ENCODE measurements at places on chromosomes 7 and 10. TPM values are rescaled to one million over a fixed set of nuclear protein-coding genes. Genes with fewer than 3 reads are reported as not detected.
A peak's percentile ranks its signal among the peaks of the same experiment; 100 is the strongest.

Gene TBRG4
- total RNA-seq: 203 TPM

GRCh38 chr10:33215154-33215553 lies 119.3 kb downstream of the NRP1 start:
- peaks cover 9% of the 10 kb centered on the region for H3K4me1 ChIP-seq
- no peaks in the 10 kb centered on the region for H3K27me3 ChIP-seq
- no peak overlapping the region for H3K27ac ChIP-seq
- H3K36me3 ChIP-seq: no peaks in the 10 kb centered on the region

DNA sequence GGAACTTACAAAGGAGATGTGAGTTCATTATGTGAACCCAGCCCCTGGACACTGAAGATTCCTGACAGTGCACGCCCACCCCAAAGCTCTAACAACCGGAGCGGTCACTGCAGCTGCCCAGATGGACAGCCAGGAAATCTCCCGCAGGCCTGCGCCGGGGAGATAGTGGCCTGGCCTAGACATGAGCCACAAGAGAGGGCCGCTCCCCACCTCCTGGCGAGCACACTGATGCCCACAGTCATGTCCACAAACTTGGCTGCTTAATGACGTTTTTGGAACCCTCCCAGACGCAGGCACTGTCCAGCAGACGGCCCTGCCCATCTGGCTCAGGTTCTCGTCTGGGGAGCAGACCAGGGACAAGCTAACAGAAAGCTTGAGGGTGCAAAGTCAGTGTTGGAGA lies 34.2 kb downstream of the TCERG1L start:
- no peak overlapping the region for H3K4me3 ChIP-seq
- H3K36me3 ChIP-seq: no peaks in the 10 kb centered on the region
- no peak overlapping the region for H3K27ac ChIP-seq
- DNase-seq: no peak
- H3K27me3 ChIP-seq: no peaks in the 10 kb centered on the region

Gene TFR2
- 14.6 TPM for total RNA-seq

Gene CRTAC1
- total RNA-seq: not detected

- no peak overlapping the region for H3K4me3 ChIP-seq
- no peak overlapping the region for H3K27ac ChIP-seq
- H3K36me3 ChIP-seq: no peaks in the 10 kb centered on the region
- H3K4me1 ChIP-seq: no peaks in the 10 kb centered on the region
- H3K27me3 ChIP-seq: no peaks in the 10 kb centered on the region
These were observed 233.4 kb upstream of the SLC26A5 start for GRCh38 chr7:103679151-103680132.

DNA sequence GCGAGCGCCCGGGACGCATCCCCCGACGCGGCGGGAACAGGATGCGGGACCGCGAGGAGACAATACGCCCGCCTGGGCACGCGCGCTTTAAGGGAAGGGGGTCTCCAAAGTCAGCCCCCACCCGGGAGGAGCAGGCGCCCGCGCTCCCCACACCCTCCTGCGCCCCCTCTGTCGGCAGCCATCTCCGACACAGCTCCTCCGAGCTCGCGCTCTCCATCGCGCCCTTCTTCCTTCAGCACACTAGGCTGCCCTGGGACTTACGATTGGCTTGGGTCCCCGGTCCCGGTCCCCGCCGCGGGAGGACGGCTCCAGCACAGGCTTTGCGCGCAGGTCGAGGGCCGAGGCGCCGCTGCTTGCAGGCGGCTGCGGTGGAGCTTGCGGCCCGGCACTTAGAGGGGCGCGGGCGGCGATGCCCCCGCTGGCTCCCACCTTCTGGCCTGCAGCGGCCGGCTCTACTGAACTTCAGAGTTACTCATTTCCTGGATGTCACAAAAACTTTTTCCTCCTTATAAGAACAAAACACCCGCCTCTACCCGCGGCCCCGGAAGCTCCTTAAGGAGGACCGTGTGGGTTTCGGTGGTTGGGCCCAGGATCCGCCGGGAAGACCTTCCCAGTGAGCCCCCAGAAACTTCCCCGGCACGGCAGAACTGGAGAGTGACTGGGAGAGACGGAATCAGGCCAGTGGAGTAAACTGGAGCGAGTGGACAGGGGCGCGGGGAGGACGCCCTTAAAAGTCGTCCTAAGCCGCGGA lies at the start of gene ITPRIP:
Gene ITPRIP (minus strand): TSS at position 481 of the 751 bp plus-strand sequence. CDS start 22,414 bp downstream, outside the sequence.
- peak within 1 kb of the TSS; percentile 89 for H3K27ac ChIP-seq
- H3K27me3 ChIP-seq: no peaks in the 10 kb centered on the region
- peak; percentile 62 for DNase-seq
- H3K4me3 ChIP-seq: peak within 1 kb of the TSS; percentile 59
- no peaks in the 10 kb centered on the region for H3K36me3 ChIP-seq

GRCh38 chr10:49593998-49594397 lies 16.1 kb upstream of the SLC18A3 start:
- no peak overlapping the region for H3K27ac ChIP-seq
- H3K4me1 ChIP-seq: no peaks in the 10 kb centered on the region
- no peaks in the 10 kb centered on the region for H3K36me3 ChIP-seq
- H3K4me3 ChIP-seq: no peak overlapping the region

GRCh38 chr10:105679781-105680180 lies 1038.7 kb downstream of the SORCS3 start:
- H3K4me3 ChIP-seq: no peak overlapping the region
- no peaks in the 10 kb centered on the region for H3K4me1 ChIP-seq
- DNase-seq: no peak
- no peaks in the 10 kb centered on the region for H3K36me3 ChIP-seq

DNA sequence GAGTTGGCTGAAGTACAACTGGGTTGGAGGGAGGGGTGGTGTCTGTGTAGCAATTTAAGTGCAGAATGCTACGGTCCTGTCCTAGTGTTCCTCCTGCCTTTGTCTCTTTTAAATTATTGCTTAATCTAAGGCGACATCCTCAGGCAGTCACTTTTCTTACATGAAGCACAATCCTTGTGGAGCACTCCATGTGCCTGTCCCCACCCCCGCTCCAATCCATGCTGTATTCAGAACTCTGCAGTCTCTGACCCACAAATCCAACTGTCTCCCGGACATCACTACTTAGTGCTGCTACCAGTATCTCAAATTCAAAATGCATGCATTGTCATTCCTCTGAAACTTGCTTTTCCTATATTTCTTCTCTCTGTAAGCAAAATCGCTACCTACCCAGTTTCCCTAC lies 91.4 kb upstream of the FAM133B start:
- no peaks in the 10 kb centered on the region for H3K36me3 ChIP-seq
- no peak for DNase-seq
- H3K4me3 ChIP-seq: no peak overlapping the region
- H3K27me3 ChIP-seq: no peaks in the 10 kb centered on the region
- H3K4me1 ChIP-seq: peaks cover 68% of the 10 kb centered on the region

DNA sequence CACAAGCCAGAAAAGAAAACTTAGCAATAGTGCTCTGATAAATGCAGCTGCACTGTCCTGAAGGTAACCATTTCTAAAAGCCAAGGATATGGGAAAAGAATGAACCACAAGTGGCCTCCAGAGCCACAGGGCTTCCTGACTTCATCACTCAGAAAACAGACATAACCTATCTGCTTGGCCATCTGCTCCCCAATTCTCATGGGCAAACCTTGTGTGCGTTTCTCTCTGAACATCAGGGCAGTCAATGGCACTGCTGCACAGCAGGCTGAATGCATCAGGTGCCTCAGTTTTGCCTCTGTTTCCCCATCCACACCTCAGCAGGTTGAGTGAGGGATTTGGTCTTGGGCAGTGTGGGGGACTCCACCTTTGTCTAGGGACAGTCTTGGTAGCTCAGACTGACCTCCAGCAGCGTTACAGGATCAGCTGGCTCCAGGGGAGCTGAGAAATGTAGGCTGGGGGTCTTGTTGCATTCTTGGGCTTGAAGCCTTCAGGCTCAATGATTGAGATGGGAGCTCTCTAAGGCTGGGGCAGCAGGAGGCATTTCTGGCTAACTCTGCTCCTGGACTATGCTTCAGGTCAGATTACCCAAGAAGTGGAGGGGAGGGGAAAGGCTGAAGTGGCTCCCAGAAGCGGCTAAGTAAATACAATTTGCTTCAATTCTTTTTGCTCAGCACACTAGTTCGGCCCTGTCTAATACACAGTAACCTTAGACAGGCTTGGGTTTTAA lies 23.6 kb upstream of the PDLIM1 start:
- DNase-seq: no peak
- no peak overlapping the region for H3K4me3 ChIP-seq
- no peak overlapping the region for H3K27ac ChIP-seq

Gene RABGEF1
- total RNA-seq: 26.3 TPM

GRCh38 chr10:44253769-44254462 lies 131.0 kb downstream of the CXCL12 start:
- H3K4me3 ChIP-seq: no peak overlapping the region
- H3K27ac ChIP-seq: no peak overlapping the region
- DNase-seq: no peak
- no peaks in the 10 kb centered on the region for H3K27me3 ChIP-seq
- H3K36me3 ChIP-seq: no peaks in the 10 kb centered on the region

Gene GNAI1
- total RNA-seq: 0.39 TPM

GRCh38 chr10:93904901-93905300 lies 11.1 kb downstream of the SLC35G1 start:
- DNase-seq: no peak
- no peaks in the 10 kb centered on the region for H3K36me3 ChIP-seq
- H3K27ac ChIP-seq: no peak overlapping the region
- H3K4me1 ChIP-seq: no peaks in the 10 kb centered on the region

DNA sequence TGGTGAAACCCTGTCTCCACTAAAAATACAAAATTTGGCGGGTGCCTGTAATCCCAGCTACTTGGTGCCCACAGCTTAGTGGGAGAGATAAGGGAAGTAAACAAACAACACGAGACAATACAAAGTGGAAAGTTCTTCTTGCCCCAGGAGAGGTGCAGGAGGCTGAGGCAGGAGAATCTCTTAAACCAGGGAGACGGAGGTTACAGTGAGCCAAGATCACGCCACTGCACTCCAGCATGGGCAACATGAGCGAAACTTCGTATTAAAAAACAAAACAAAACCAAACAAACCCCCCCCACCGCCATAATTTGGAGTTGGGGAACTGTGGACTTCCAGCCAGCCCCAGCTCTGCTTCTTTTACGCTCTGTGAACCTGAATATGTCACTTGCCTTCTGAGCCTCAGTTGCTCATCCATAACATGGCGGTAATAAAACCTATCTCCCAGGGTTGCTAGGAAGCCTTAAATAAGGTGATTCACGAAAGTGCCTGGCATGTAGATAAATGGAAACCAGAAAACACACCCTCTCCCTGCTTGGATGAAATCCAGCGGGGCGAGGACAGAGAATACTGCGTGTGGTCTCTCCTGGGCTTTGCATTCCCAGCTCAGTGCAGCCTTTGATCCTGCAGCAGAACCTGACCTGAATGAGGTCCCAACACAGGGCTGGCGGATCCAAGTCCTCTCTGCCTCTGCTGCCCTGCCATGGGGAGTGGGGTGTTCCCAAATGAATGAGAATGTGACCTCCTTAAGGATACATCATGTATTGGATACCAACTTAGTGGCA lies 10.2 kb downstream of the MLXIPL start:
- H3K36me3 ChIP-seq: no peaks in the 10 kb centered on the region
- DNase-seq: no peak
- no peak overlapping the region for H3K4me3 ChIP-seq
- H3K4me1 ChIP-seq: no peaks in the 10 kb centered on the region

Gene CADPS2
- not detected for total RNA-seq

- peaks cover 91% of the 10 kb centered on the region for H3K27me3 ChIP-seq
- peaks cover 70% of the 10 kb centered on the region for H3K4me1 ChIP-seq
- no peak overlapping the region for H3K27ac ChIP-seq
- DNase-seq: peak; percentile 72
- H3K36me3 ChIP-seq: no peaks in the 10 kb centered on the region
These were observed 4.6 kb upstream of the VGF start for GRCh38 chr7:101169838-101170551.

- H3K27me3 ChIP-seq: no peaks in the 10 kb centered on the region
- H3K27ac ChIP-seq: no peak overlapping the region
- H3K36me3 ChIP-seq: no peaks in the 10 kb centered on the region
These were observed 62.5 kb upstream of the ATRNL1 start for GRCh38 chr10:115030483-115031200.

- H3K27ac ChIP-seq: no peak overlapping the region
- H3K27me3 ChIP-seq: no peaks in the 10 kb centered on the region
- H3K36me3 ChIP-seq: no peaks in the 10 kb centered on the region
- no peak for DNase-seq
- H3K4me3 ChIP-seq: no peak overlapping the region
- H3K4me1 ChIP-seq: no peaks in the 10 kb centered on the region
These were observed 39.5 kb downstream of the LHFPL3 start for GRCh38 chr7:104367926-104368325.

DNA sequence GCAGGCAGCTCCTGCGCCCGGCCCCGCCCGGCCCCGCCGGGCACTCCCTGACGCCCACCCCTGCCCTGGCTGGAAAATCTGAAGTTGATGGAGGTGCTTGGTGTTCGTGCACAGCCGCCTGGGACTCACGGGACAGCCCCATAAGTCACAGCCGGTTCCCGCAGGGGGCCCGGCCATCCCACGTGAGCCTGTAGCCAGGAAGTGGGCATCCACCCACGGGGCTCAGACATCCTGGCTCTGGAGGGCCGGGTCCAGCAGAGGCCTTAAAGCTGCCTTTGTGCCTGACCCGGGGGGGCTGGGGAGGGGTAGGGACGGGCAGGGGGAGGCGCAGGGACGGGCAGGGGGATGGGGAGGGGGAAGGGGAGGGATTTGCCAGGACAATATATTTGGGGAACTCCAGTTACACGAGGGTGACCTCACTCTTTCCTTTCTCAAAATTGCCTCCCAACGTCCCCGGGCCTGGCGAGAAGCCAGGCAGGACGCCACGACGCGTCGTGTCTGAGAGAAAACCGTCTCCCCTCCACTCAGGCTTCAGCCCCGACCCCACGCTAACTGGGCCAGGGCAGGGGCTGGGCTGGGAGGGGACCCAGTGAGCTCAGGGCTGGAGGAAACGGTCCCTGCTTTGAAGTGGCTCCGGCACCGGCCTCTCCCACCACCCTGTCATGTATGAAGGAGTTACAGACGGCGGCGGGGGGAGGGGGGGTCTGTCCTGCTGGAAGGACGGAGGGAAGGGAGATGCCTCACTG lies 82.1 kb upstream of the PDGFA start:
- peak overlapping the region; percentile 47 for H3K4me3 ChIP-seq
- H3K4me1 ChIP-seq: peaks cover 49% of the 10 kb centered on the region
- no peaks in the 10 kb centered on the region for H3K36me3 ChIP-seq
- no peaks in the 10 kb centered on the region for H3K27me3 ChIP-seq
- DNase-seq: peak; percentile 65

DNA sequence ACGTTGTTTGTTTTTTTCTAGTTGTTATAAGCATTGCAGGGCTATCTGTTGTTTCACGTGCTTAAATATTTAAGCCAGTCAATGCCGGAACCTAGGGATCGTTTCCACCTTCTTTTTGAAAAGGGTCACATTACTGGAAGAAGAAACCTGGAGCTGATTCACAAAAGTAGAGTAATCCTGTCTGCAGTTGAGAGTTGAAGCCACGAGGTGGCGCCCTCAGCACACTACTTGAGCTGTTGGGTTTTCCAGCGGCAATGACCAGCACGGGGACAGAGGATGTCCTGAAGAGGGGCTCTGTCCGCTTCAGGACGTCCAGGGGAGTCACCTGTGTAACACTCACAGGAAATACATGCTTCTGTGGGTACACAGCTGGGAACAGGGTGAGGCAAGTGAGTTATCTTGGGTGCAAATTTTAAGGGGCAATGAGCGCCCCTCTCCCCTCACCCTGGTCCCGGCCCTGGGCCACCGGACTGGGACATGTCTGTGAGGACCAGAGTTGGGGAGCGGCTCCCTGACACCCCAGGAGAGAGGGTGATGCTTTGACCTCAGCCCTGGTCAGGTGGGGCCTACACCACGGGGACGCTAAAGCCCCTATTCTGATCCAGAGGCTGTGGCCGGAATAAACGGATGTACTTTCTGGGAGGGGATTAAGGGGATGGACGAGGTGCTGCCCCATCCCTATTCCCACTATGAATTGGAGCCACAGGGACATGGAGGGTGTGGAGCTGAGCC lies 26.3 kb upstream of the WDFY4 start:
- H3K36me3 ChIP-seq: no peaks in the 10 kb centered on the region
- H3K27ac ChIP-seq: no peak overlapping the region
- DNase-seq: peak; percentile 22
- H3K27me3 ChIP-seq: no peaks in the 10 kb centered on the region

Data from CD8-positive, alpha-beta memory T cell (primary cell).